ENCODE measurements at places on chromosomes 12 and 14. TPM values are rescaled to one million over a fixed set of nuclear protein-coding genes. Genes with fewer than 3 reads are reported as not detected.
A peak's percentile ranks its signal among the peaks of the same experiment; 100 is the strongest.

The CPNE6 gene
- not detected for total RNA-seq

The DHRS2 gene
- 0.44 TPM for total RNA-seq

The FGF6 gene
- total RNA-seq: not detected

The TEX22 gene
- total RNA-seq: 0.82 TPM

The B4GALNT1 gene
- total RNA-seq: 1.5 TPM

The KRT83 gene
- total RNA-seq: not detected

The KLRF1 gene
- not detected for total RNA-seq

The CCDC38 gene
- total RNA-seq: not detected

The IQSEC3 gene
- 3.6 TPM for total RNA-seq

The TMEM179 gene
- 2.9 TPM for total RNA-seq

The GDF3 gene
- total RNA-seq: 16.8 TPM

- no peaks in the 10 kb centered on the region for H3K36me3 ChIP-seq
- no peak for DNase-seq
- H3K4me1 ChIP-seq: no peaks in the 10 kb centered on the region
These were observed 105.1 kb upstream of the NAV3 start for GRCh38 chr12:77725611-77726010.

DNA sequence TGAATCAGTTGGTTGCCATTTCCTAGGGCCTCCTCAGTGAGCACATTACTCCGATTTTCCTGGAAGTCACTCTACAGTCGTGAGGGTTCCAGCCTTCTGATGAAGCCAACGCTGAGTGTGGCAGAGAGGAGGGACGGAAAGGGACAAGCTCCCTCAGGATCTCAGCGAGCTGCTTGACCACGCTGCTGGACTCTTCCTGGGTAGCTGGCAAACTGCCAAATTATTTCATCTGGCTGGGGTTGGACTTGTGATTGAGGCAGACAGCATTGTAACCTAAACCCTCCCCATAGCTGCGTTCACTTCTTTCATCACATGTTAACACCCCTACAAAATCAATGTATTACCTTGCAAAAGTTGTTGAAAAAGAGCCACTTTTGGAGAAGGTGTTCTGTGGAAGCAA, 69.6 kb upstream of the CHST11 start:
- DNase-seq: no peak
- H3K27me3 ChIP-seq: no peaks in the 10 kb centered on the region
- H3K27ac ChIP-seq: no peak overlapping the region
- H3K36me3 ChIP-seq: no peaks in the 10 kb centered on the region
- no peaks in the 10 kb centered on the region for H3K4me1 ChIP-seq
- no peak overlapping the region for H3K4me3 ChIP-seq

- H3K4me1 ChIP-seq: no peaks in the 10 kb centered on the region
- DNase-seq: no peak
- no peaks in the 10 kb centered on the region for H3K27me3 ChIP-seq
These were observed 5.7 kb upstream of the FAIM2 start for GRCh38 chr12:49909356-49909755.

- H3K36me3 ChIP-seq: no peaks in the 10 kb centered on the region
- H3K27me3 ChIP-seq: no peaks in the 10 kb centered on the region
- DNase-seq: no peak
- no peaks in the 10 kb centered on the region for H3K4me1 ChIP-seq
- H3K27ac ChIP-seq: no peak overlapping the region
These were observed 181.6 kb upstream of the LMNTD1 start for GRCh38 chr12:25734529-25735180.

DNA sequence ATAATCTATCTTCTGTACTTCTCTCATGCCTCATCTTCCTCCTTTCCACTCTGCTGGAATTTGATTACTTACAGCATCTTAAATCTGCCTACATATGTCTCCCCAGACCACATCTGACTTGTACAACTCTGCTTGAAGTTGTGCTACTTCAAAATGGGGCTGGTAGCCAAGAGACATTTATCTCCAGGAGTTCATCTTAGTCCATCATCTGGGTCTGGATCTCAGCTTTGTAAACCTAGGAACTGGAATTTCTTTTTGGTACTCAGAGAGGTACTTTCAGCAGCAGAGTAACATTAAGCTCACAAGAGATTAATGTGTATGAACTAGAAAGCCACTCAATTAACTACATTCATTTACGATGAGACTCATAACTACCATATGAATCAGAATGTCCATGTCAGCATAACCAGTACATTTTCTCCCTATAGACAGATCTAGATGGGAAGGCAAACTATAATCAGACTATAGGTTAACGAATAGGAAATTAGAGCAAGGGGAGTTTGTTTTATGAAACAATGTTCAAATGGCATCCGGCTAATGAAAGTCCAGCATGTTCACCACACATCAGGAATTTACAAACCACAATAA, 178.8 kb downstream of the CEP128 start:
- DNase-seq: no peak
- no peak overlapping the region for H3K27ac ChIP-seq
- H3K36me3 ChIP-seq: no peaks in the 10 kb centered on the region
- H3K4me3 ChIP-seq: no peak overlapping the region

- H3K4me1 ChIP-seq: no peaks in the 10 kb centered on the region
- DNase-seq: no peak
- no peak overlapping the region for H3K4me3 ChIP-seq
- no peaks in the 10 kb centered on the region for H3K36me3 ChIP-seq
- H3K27me3 ChIP-seq: no peaks in the 10 kb centered on the region
These were observed 6.4 kb upstream of the CFAP251 start for GRCh38 chr12:121911824-121912585.

GRCh38 chr12:95774311-95775045, 16.1 kb downstream of the NTN4 start:
- no peaks in the 10 kb centered on the region for H3K36me3 ChIP-seq
- H3K4me3 ChIP-seq: no peak overlapping the region
- no peaks in the 10 kb centered on the region for H3K4me1 ChIP-seq
- DNase-seq: no peak
- H3K27ac ChIP-seq: no peak overlapping the region

DNA sequence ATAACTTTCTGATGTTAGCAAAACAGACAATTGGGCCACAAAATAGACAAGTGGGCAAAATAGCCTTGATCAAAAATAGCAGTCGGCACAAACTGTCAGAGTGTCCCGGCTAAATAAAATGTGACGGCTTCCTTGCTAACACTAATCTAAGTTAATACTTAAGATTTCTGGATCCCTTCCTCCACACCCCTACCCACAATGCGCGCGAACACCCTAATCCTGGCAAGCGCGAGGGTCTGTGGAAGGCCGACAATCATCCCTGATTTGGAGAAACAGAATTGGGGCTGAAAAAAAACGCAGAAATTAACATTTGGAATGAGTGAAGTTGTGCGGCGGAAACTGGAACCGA, 489 bp downstream of the CEP290 start:
- peak overlapping the region; percentile 78 for H3K4me3 ChIP-seq
- no peaks in the 10 kb centered on the region for H3K27me3 ChIP-seq
- H3K36me3 ChIP-seq: no peaks in the 10 kb centered on the region
- peaks cover 13% of the 10 kb centered on the region for H3K4me1 ChIP-seq

GRCh38 chr12:132764231-132764630, 2.6 kb upstream of the ANKLE2 start:
- no peaks in the 10 kb centered on the region for H3K27me3 ChIP-seq
- H3K36me3 ChIP-seq: no peaks in the 10 kb centered on the region
- peaks cover 4% of the 10 kb centered on the region for H3K4me1 ChIP-seq
- no peak overlapping the region for H3K27ac ChIP-seq
- no peak for DNase-seq

DNA sequence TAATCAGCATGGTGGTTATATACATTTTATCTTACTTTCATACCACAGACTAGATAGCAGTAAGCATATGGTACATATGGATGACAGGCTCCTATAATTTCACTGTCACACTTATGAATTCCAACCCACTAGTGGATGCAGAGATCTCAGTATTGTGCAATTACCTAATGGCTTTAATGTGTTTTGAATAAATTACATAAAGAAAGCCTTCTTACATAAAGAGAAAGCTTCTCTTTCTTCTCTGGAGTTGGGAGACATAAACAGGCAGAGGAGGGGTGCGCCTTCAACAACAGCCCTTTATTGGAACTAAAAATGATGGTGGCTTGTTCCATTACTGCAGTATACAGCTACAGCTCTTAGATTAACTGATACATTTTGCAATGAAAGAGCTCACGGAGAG, 52.6 kb downstream of the SAV1 start:
- H3K4me3 ChIP-seq: no peak overlapping the region
- H3K4me1 ChIP-seq: no peaks in the 10 kb centered on the region
- H3K36me3 ChIP-seq: no peaks in the 10 kb centered on the region
- no peak overlapping the region for H3K27ac ChIP-seq
- no peaks in the 10 kb centered on the region for H3K27me3 ChIP-seq

- no peak for DNase-seq
- H3K36me3 ChIP-seq: no peaks in the 10 kb centered on the region
- no peak overlapping the region for H3K27ac ChIP-seq
- peaks cover 16% of the 10 kb centered on the region for H3K27me3 ChIP-seq
- H3K4me1 ChIP-seq: peaks cover 3% of the 10 kb centered on the region
- no peak overlapping the region for H3K4me3 ChIP-seq
These were observed 1.7 kb downstream of the FAIM2 start for GRCh38 chr12:49901986-49902385.

DNA sequence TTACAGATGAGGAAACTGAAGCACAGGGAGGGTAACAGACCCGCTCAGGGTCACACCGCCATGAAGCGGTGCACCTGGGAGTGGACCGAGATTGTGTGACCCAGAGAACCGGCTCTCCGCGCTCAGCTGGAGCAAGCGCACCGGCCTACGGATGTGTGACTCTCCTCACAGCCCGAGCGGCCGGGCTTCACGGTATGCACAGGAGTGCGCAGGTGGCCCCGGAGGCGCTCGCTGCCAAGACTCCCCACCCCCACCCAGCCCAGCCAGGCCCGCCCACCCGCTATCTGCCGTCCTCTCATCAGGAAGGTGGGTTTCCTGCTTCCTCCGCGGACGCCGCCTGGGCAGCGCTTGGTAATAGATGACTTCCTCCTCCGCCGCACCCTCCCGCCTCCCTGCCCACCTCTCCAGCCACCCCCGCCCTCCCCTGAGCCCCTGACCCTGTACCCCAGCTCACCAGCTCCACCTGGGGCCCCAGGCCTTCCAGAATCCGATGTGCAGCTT, 110.7 kb downstream of the NCOR2 start:
- no peak overlapping the region for H3K4me3 ChIP-seq
- H3K36me3 ChIP-seq: peaks cover 25% of the 10 kb centered on the region
- no peaks in the 10 kb centered on the region for H3K27me3 ChIP-seq
- H3K4me1 ChIP-seq: peaks cover 8% of the 10 kb centered on the region
- H3K27ac ChIP-seq: no peak overlapping the region
- no peak for DNase-seq

DNA sequence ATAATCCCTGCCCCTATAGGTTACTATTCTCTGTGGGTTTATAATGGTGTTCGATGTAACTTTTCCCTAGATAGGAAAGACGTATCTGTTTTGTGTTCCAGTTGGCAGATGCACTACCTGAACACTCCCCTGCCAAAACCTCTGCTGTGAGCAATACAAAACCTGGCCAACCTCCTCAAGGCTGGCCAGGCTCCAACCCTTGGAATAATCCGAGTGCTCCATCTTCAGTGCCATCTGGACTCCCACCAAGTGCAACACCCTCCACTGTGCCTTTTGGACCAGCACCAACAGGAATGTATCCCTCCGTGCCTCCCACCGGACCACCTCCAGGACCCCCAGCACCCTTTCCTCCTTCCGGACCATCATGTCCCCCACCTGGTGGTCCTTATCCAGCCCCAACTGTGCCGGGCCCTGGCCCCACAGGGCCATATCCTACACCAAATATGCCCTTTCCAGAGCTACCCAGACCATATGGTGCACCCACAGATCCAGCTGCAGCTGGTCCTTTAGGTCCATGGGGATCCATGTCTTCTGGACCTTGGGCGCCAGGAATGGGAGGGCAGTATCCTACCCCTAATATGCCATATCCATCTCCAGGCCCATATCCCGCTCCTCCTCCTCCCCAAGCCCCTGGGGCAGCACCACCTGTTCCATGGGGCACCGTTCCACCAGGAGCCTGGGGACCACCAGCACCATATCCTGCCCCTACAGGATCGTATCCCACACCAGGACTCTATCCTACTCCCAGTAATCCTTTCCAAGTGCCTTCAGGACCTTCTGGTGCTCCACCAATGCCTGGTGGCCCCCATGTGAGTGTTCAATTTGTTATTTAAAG, 11.3 kb downstream of the MAPK1IP1L start:
- no peak for DNase-seq
- H3K27ac ChIP-seq: no peak overlapping the region
- H3K4me3 ChIP-seq: no peak overlapping the region
- no peaks in the 10 kb centered on the region for H3K4me1 ChIP-seq
- peaks cover 20% of the 10 kb centered on the region for H3K36me3 ChIP-seq

- no peak for DNase-seq
- no peaks in the 10 kb centered on the region for H3K27me3 ChIP-seq
- H3K4me3 ChIP-seq: no peak overlapping the region
- H3K4me1 ChIP-seq: no peaks in the 10 kb centered on the region
- no peak overlapping the region for H3K27ac ChIP-seq
These were observed 40.1 kb downstream of the WASHC3 start for GRCh38 chr12:102021540-102022246.

DNA sequence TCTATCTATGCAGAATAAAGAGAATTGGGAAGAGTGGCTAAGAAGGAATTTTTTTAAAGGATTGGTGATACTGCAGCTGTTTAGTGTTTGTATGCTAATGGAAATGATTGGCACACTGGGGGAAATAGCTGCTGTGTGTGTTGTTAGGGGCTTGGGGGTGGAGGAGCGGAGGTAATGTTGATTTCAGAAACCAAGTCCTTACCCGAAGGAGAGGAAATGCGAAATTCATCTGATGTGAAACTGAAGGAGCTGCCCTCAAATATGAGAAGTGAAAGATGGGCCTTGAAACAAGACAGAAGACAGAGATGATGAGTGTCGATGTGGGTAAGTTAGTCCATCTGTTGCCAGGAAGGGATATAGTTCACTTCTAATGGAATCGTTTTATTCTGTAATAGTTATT, 21.2 kb upstream of the RNASE12 start:
- no peak for DNase-seq
- H3K4me1 ChIP-seq: peaks cover 2% of the 10 kb centered on the region
- no peaks in the 10 kb centered on the region for H3K36me3 ChIP-seq
- no peak overlapping the region for H3K27ac ChIP-seq
- no peak overlapping the region for H3K4me3 ChIP-seq

DNA sequence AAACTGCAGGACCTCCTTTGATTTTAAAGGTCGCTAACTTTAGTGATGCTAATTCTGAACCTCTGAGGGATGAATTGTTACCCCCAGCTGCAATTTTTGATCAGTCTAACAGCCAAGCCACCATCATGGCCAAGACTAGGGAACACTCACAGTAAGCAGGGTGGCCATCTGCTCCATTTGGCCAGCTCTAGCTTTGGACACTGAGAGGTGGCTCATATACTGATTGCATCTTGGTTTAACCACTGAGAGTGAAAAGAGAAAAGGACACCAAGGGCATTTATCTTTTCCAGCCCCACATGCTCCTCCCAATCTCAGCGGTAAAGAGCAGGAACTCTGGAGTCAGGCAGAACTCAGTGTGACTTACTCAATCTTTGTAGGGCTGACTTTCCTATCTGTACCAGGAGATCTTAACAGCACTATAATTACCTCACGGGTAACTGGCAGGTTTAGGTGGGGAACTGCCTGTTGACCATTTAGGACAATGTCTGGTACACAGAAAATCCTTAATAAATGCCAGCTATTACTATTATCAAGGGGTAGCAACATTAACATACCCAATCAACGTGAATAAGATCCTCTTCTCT, 6.2 kb downstream of the LPCAT3 start:
- no peak for DNase-seq
- H3K4me1 ChIP-seq: no peaks in the 10 kb centered on the region
- no peaks in the 10 kb centered on the region for H3K27me3 ChIP-seq
- peaks cover 8% of the 10 kb centered on the region for H3K36me3 ChIP-seq
- no peak overlapping the region for H3K4me3 ChIP-seq

GRCh38 chr14:103696070-103696402, 19.2 kb downstream of the XRCC3 start:
- no peak overlapping the region for H3K27ac ChIP-seq
- H3K27me3 ChIP-seq: no peaks in the 10 kb centered on the region
- no peaks in the 10 kb centered on the region for H3K4me1 ChIP-seq
- DNase-seq: no peak
- H3K4me3 ChIP-seq: no peak overlapping the region
- peaks cover 7% of the 10 kb centered on the region for H3K36me3 ChIP-seq
